GM23338 (cell line): ENCODE measurements at places on chromosomes 13 and 19. TPM values are rescaled to one million over a fixed set of nuclear protein-coding genes. Genes with fewer than 3 reads are reported as not detected.

ZNF415 gene
- total RNA-seq: 3.9 and 9.3 TPM in 2 replicates

FFAR2 gene
- total RNA-seq: not detected in 2 replicates

DNA sequence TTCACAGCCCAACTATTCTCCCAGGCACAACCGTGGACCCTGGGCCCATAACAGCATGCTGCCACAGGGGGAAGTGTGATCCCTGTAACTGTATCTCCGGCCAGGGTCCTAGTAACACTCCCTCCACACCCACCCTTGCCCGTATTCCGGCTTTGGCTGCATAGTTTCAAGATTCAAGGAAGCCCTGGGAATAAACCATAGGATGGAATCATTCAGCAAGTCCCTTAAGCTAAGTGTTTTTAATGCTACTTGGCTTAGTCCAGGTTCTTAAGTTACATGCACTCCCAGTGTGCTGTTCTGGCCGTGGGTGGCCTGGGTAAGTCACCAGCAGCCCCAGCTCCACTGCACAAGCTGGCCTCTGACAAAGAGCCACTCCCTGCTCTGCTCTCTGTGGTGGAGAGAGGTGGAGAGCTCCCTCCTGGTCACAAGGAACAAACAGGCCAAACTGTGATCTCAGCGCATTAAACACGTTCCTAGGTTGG is 532.4 kb upstream of the SGCG start:
- H3K4me3 ChIP-seq: no peak overlapping the region
- H3K27ac ChIP-seq: no peak overlapping the region
- peak; percentile 43 for DNase-seq
- H3K36me3 ChIP-seq: no peaks in the 10 kb centered on the region

DNA sequence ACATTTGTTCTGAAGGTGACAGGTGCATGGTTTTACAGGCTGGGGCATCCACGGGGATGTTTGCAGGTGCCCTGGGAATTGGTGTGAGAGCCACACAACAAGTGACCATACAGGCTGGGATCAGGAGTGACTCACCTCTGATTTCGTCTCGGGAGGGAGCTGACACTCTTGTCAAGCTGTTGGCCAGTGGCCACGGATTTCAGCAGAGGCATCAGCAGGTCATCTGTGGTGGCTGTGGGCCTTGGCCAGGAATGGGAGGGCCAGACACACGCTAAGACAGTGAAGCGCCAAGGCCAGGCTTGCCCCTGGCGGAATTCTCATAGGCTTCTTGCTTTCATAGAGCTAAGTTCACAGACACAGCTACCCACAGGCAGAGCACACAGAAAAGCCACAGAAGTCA is 108.6 kb downstream of the HSPH1 start:
- H3K4me1 ChIP-seq: peaks cover 8% of the 10 kb centered on the region; the same call in 1 of the 2 replicates
- H3K27me3 ChIP-seq: no peaks in the 10 kb centered on the region
- no peaks in the 10 kb centered on the region for H3K36me3 ChIP-seq
- H3K4me3 ChIP-seq: no peak overlapping the region

GRCh38 chr13:74273581-74273980 is 139.4 kb upstream of the KLF12 start:
- no peaks in the 10 kb centered on the region for H3K36me3 ChIP-seq
- DNase-seq: no peak
- H3K27me3 ChIP-seq: no peaks in the 10 kb centered on the region

DNA sequence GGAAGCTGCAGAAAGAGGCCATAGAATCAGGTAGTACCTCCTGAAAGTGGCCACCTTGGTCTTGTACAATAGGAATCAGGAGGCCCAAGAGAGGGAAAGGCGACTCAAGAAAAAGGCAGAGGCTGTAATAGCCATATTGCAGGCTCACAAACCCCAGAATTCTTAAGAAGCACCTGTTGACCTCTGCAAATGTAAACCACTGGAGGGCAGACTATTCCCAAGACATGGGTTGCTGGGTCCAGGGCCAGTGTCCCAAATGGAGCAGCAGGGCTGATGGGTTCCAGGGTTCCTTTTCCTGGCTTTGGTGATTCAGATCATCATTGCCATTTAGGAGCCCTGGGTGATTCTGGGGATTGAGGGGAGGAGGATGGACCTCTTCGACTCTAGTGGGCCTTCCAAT is 167.6 kb downstream of the B3GLCT start:
- no peaks in the 10 kb centered on the region for H3K4me1 ChIP-seq
- no peak overlapping the region for H3K4me3 ChIP-seq
- no peak overlapping the region for H3K27ac ChIP-seq
- H3K36me3 ChIP-seq: no peaks in the 10 kb centered on the region
- DNase-seq: peak; percentile 19
